ENCODE measurements at places on chromosomes 13 and 19. TPM values are rescaled to one million over a fixed set of nuclear protein-coding genes. Genes with fewer than 3 reads are reported as not detected.

CACNG8 gene
- polyA plus RNA-seq = not detected

INSL3 gene
- 2.4 TPM for polyA plus RNA-seq

CEACAM1 gene
- 5.1 TPM for polyA plus RNA-seq

DNA sequence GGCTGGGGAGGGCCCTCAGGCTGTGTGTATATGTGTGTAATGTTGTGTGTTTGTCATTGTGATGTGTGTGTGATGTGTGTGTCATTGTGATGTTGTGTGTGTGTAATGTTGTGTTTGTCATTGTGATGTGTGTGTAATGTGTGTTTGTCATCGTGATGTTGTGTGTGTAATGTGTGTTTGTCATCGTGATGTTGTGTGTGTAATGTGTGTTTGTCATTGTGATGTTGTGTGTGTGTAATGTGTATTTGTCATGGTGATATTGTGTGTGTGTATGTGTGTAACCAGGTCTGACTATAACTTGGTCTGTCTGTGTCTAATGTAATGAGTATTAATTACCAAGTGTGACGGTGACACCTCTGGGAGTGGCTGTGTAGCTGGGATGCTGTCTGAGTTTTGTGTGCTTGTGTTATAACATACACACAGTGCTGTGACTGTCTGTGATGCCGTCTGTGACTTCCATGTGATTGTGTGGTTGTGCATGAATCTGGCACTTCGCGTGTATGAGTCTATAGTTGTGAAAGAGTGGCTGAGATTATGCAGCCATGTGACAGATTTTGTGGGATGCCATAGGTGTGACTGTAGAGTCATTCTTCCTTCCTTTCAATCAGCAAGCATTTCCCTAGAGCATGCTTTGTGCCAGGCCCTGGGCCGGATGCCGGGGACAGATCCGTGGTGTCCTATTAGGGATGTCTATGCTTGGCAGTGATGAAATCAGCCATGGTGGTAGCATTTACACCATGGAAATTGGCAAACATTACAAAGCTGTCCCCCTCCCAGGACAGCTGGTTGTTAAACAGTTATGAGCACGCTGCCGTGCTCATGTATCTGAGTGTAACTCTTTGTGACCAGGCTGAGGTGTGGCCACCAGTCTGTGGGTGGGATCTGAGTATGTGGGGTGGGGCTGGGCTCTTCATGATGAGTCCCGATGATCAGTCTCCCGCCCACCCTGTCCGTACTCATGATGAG, 6.4 kb downstream of the TNFSF14 start:
- DNase-seq = no peak

DNA sequence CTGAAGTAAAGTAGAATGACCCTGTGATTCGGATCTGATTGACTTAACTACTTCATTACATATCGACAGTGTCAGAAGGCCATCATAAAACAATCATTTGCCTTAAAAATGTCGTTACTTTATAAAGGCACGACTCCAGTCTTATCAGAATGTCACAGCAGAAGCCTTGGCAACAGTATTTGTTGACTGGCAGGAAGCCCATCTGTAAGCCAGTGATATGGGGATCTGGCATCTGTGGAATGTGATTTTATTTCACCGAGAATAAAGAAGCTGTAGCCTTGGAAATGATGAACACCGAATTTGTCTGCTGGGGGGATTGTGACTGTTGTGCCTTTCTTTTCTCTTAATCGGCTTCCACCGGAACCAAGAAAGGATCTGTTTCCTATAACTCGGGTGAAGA, 362.5 kb downstream of the TDRD3 start:
- no peak for DNase-seq

- DNase-seq = no peak
Measured at GRCh38 chr13:111184458-111185401, 69.6 kb downstream of the ARHGEF7 start.

Measured in CD4-positive, CD25-positive, alpha-beta regulatory T cell (primary cell).